Stimulated activated CD4-positive, alpha-beta T cell treated with anti-CD3 and anti-CD28 coated beads, Interleukin-4, amount 100 ng/mL, for 4 hours (primary cell): ENCODE measurements at places on chromosomes 4 and X.

DNA sequence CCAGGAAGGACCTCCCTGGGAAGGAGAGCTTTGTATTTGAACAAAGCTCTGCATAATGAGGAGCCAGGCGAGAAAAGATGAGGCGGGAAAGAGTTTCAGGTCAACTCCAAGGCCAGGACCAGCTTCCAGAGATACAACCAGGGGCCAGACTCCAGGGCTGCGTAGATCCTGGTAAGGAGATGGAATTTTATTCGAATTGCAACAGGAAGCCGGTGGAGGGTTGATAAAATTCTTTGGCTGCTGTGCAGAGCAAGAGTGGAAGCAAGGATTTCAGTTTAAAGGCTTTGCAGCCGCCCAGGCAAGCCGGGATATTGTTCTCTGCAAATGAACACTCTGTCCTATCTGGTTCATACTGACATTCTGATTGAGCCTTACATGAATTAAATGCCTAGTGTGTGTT is 40.2 kb upstream of the CBR4 start:
- DNase-seq: no peak

GRCh38 chr4:176185051-176185450 is 10.3 kb downstream of the SPATA4 start:
- no peak for DNase-seq

DNA sequence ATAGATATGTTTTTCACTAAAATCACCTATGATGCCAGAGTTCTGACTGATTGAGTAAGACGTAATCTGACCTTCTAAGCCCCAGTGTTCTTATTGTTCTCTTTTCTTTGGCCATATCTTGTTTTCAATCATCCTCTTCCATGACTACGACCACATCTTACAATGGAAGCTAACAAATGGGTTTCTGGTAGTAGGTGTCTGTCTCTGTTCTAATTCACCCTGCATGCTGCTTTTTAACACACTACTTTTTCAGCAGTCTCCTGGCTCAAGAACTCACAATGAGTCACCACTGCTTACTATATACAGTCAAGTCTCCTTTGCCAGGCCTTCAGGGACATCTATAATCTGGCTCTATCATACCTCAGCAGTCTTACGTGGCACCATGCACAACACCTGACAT is 146.1 kb downstream of the NEXMIF start:
- DNase-seq: no peak

- peak; percentile 66 for DNase-seq
Measured at GRCh38 chrX:39855748-39856129, 242.0 kb downstream of the BCOR start.

- DNase-seq: no peak
Measured at GRCh38 chrX:103417370-103417769, 41.0 kb downstream of the BEX3 start.

GRCh38 chrX:45186643-45187026 is 14.0 kb downstream of the DIPK2B start:
- no peak for DNase-seq

- DNase-seq: no peak
Measured at GRCh38 chr4:182862141-182862875, 54.9 kb downstream of the DCTD start.

GRCh38 chr4:32140636-32141035 is 1420.5 kb downstream of the PCDH7 start:
- DNase-seq: no peak
